ENCODE measurements at places on chromosomes 4 and X. TPM values are rescaled to one million over a fixed set of nuclear protein-coding genes. Genes with fewer than 3 reads are reported as not detected.

GRCh38 chrX:140507982-140508305 is 3.1 kb upstream of the SOX3 start:
- no peak for DNase-seq

CFI gene
- total RNA-seq: 485 TPM

KIAA1210 gene
- 0.82 TPM for total RNA-seq

DNA sequence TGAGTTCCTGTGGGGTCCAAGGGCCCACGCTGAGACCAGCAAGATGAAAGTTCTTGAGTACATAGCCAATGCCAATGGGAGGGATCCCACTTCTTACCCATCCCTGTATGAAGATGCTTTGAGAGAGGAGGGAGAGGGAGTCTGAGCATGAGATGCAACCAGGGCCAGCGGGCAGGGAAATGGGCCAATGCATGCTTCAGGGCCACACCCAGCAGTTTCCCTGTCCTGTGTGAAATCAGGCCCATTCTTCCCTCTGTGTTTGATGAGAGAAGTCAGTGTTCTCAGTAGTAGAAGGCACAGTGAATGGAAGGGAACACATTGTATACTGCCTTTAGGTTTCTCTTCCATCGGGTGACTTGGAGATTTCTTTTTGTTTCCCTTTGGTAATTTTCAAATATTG is 4.8 kb downstream of the MAGEA11 start:
- DNase-seq: no peak

DNA sequence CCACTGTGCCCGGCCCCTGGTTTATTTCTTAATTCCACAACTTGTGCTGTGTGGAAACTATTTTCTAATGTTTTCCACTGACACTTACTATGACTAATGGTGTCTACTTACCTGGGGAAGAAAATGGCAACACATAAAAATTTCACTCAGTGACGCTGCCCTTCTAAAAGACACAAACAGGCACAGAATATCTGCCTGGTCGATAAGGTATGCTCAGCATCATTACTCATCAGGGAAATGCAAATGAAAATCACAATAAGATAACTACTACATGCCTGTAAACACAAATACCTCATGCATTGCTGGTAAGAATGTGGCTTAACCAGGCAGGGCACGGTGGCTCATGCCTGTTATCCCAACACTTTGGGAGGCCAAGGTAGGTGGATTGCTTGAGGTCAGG is 61.6 kb downstream of the UBE2K start:
- DNase-seq: no peak

DNA sequence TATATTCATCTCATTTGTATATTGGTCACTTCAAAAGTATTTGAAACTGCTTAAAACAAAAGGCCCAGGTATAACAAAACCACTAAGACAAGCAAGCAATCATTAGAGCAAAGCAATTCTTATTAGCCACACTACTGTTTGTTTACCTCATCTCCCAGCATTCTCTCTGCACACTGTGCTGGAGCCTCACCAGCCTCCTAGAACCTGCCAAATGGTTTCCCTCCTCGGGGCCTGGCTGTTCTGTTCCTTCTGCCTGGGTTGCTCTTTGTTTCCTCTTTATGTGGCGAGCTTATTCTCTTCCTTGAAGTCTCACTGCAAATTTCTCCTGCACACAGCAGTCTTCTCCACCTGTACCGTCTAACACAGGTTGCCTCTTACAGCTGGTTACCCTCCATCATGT is 67.5 kb upstream of the MND1 start:
- DNase-seq: no peak

ERCC6L gene
- total RNA-seq: 2.4 TPM

LGI2 gene
- 4.1 TPM for total RNA-seq

Data from mesothelial cell of epicardium (in vitro differentiated cells).